ENCODE measurements at places on chromosomes 4 and X.

DNA sequence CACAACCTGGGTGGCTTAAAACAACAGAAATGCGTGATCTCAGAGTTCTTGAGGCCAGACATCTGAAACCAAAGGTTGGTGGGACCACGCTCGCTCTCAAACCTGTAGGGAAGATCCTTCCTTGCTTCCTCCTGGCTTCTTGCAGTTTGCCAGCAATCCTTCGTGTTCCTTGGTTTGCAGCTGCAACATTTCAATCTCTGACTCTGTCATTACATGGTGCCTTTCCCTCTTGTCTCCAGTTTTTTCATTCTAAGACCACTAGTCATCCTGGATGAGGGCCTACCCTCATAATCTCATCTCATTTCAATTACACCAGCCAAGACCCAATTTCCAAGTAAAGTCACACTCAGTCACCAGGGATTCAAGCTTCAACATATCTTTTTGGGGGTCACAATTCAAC lies 388.0 kb downstream of the GPM6A start:
- no peak for ATAC-seq

DNA sequence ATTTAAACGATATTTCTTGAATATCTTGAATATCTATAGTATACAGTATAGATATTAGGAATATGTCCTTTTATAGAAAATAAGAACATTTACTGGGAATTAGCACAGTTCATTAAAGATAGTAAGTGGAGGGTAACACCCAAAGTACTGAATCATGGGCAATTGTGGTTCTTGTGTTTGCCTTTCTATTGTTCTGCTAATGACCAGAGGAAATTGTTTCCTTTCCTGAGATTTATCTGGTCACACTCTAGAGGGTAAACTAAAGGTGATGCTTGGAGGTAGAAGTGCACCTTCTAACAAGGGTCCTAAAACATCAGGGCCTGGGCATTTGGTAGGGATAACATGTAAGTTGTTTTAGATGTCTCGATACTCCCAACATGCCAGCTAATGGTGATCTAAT lies 241.3 kb upstream of the SFRP2 start:
- ATAC-seq: no peak

DNA sequence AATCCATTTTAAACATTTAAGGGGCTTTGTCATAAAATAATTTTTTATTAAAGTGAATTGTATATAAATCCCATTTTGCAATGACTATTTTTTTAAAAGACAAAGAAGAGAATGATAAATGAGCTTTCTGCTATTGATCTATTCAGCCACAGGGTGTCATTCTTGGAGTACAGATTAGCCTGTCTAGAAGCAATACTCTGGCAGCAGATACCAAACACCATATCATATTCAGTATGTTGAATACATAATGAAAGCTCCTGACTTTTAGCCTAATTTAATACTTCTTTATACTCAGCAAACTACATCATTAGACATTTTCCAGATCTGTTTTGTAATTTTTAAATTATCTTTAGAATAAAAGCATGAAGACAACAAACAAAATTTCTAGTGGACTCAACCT lies 496.3 kb downstream of the PDGFC start:
- ATAC-seq: no peak

GRCh38 chrX:31445542-31445941 lies 373.7 kb upstream of the FTHL17 start:
- no peak for ATAC-seq

GRCh38 chrX:68703846-68704245 lies 56.4 kb downstream of the STARD8 start:
- no peak for ATAC-seq

GRCh38 chrX:103864886-103865534 lies 33.0 kb upstream of the RAB9B start:
- ATAC-seq: no peak

GRCh38 chr4:146943691-146944375 lies 1.8 kb downstream of the TTC29 start:
- no peak for ATAC-seq

- ATAC-seq: no peak
These were observed 18.9 kb upstream of the PCDH10 start for GRCh38 chr4:133130171-133130570.

DNA sequence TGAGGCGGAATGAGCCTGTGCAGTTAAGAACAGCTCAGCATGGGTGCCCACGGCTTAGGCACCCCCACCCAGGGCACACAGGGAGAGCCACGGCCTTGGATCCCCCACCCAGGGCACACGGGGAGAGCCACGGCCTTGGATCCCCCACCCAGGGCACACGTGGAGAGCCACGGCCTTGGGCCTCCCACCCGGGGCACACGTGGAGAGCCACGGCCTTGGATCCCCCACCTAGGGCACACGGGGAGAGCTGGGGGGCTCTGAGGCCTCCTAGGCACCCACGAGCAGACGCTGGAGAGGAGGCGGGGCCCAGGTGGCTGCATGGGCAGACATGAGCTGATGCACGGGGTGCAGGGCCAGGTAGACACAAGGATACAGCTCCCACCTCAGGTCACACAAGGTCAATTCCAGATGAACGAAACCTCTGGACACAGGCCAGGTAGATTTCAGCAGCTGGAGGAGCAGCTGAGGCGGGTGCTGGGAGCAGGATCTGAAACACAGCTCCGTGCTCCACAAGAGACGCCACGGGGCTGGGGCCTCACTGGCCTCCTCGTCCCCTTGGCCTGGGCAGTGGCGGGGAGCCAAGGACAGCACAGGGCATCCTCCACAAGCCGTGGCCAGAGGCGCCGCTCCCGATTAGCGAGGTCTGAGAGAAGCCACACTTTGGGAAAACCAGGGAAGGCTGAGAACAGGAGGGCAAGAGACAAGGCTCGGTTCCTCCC lies 30.8 kb downstream of the GAK start:
- no peak for ATAC-seq

- ATAC-seq: no peak
These were observed 616 bp downstream of the WDR1 start for GRCh38 chr4:10115797-10116568.

DNA sequence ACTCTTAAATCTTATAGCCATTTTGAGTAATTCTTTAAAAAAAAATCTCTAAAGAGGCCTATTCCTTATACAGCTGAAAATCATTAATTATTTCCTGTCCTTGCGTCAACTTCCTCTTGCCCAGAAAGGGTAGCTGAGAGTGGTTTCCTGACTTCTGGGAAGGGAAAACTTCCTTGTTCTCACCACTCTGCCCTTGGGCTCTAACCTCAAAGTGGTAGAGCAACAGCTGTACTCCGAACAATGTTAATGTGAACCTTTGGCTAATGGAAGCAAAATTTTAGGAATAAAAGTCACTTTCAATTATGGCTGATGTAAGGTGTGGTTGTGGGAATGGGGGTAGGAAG lies 15.3 kb downstream of the KLHL2 start:
- peak; percentile 77 for ATAC-seq

DNA sequence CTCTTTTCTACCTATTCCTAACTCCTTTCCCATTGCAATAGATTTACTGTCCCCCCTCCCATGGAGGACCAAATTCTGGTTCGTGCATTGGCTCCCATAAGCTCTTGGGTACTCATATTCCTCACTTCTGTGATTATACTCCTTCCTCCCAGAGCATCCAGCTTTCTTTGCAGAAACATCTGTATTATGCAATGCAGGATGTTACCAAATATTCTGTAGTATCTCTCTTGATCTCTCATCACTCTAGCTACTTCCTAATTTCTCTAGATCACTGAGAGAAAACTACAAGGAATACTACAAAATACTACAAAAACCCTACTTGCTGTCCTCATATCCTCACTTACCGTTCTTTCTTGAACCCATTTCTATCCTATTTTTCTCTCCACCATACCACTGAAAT lies 395.9 kb upstream of the HS3ST1 start:
- no peak for ATAC-seq

- no peak for ATAC-seq
These were observed 360.9 kb upstream of the ATOH1 start for GRCh38 chr4:93467484-93468155.

DNA sequence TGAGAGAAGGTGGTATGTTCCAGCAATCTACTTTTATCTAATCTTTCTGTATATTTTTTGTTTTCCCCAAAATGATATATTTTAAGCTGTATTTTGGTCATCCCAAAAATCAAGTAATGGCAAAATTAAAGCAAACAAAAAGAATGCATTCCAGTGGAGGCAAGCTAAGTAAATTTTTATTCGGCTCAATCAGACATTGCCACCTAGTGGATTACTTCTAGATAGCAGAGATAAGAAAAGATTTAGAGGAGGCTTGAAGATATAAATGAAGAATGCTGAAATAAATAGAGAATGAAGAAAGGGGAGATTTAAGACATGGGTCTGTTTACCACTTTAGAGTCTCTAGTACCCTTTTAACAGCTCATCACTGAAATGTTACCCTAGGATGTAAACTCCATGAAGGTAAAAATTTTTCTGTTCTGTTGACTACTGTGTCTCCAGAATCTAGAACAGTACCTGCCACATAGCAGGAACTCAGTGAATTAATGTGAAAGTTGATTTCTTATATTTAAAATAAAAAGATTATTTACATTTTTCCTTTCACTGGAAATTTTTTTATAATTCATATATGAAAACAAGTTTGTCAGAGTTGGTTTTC lies 110.9 kb upstream of the ANK2 start:
- no peak for ATAC-seq

GRCh38 chrX:31547416-31547815 lies 475.6 kb upstream of the FTHL17 start:
- ATAC-seq: no peak

- ATAC-seq: no peak
These were observed 306.3 kb upstream of the PCDH7 start for GRCh38 chr4:30413915-30414314.

DNA sequence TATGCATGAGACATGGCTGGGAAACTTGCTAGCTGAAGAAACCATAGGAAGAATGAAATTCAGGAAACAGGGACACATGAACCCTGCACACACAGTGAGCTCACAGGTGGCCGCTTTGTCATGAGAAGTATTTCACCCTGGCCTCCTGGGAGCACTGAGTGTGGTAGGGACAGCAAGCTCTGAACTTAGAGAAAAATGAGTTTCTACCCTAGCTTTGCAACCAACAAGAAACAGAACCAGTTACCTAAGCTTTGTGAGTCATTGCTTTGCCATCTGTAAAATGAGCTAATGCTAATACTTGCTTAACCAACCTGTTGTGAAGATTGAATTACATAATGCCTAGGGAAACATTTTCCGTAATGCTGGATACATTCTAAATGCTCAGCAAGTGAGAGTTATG lies 206.6 kb upstream of the HS3ST1 start:
- no peak for ATAC-seq

DNA sequence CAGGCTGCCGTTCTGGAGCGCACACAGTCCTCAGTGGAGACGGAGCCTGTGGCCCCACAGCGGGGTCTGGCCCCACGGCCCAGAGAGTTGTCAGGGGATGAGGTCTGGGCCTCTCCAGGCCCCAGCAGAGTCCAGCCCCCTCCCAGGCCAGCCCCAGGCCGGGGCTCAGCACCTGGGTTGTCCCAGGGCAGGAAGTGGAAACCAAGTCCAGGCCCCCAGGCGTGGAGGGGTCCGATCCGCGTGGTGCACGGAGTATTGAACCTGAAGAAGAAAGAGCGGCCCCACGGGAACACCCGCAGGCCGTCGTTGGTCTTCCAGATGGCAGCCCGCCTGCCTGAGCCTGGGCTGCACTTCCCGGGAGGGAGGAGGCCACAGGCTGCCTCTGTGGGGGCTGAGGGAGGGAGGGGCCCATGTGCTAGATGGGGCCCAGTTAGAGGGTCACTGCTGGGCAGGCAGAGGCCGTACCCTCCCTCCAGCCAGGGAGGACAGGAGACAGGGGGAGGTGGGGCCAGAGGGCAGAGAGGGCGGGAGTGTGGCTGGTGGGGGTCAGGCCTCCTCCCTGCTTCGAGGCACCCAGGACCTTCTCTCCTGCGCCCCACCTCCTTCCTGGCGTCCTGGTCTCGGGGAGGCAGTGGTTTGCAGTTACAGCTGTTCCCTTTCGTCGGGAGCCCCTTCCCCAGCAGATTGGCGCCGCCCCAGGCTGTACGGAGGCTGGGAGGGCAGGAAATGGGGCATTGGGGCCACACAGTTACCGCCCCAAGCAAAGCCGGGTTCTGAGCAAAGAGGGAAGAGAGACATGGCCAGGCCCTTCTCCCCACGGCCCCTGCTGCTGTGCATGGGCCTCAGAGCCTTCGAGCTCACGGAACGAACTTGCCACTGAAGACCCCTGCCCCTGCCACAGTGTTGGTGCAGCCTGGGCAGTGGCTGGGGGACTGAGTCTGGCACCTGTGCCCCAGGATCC lies 8.1 kb downstream of the HGFAC start:
- ATAC-seq: no peak

GRCh38 chr4:114249561-114249960 lies 270.1 kb upstream of the ARSJ start:
- ATAC-seq: no peak

DNA sequence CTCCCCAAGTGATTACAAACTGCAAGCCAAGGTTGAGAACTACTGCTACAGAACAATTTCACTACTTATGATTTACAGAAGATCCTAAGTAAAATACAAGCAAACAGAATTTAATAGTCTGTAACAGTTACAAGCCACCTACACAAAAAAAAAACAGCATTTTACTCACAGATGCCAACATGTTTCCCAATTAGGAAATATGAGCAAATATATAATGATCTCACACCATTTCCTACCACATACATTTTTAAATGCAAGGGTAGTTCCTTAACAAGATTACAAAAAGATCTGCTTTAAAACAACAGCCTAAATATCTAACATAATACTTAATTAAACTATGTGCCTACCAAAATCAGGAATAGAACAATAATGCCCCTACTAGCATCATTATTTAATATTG lies 63.4 kb downstream of the EFHC2 start:
- ATAC-seq: no peak

- no peak for ATAC-seq
These were observed 1.5 kb downstream of the OPHN1 start for GRCh38 chrX:68431836-68432235.
